Umbilical cord (tissue), 2 donors: ENCODE measurements at places on chromosomes 1 and 21.
A peak's percentile ranks its signal among the peaks of the same experiment; 100 is the strongest.

GRCh38 chr21:42122398-42122797 is 51.3 kb downstream of the UMODL1 start:
- DNase-seq, result no peak

GRCh38 chr1:10149231-10149630 is 61.1 kb upstream of the KIF1B start:
- DNase-seq, result peak; percentile 62

GRCh38 chr1:197664391-197664790 is 110.9 kb downstream of the DENND1B start:
- DNase-seq, result no peak

DNA sequence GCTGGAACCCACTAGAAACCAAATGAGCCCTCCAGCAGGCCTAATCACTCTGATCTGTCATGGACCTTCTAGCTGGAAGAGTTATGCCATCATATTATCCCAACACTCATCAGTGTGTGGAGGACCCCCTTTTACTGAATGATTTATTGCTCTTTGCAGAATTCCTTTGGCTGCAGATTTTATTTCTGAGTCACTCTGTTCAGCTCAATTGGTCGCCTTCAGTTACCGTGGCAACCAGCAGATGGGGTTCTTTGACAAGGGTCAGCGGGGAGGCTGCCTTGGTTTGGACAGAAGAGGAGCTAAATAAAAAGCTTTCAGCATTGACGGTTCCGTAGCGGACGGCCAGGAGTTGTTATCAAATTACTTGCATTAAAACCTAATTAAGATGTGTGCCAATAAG is 220.1 kb downstream of the SDCCAG8 start:
- DNase-seq, result no peak
